ENCODE measurements at places on chromosomes 4 and X. TPM values are rescaled to one million over a fixed set of nuclear protein-coding genes. Genes with fewer than 3 reads are reported as not detected.

- no peak for DNase-seq
Observed at GRCh38 chr4:169582203-169582602, 30.2 kb downstream of the NEK1 start.

DNA sequence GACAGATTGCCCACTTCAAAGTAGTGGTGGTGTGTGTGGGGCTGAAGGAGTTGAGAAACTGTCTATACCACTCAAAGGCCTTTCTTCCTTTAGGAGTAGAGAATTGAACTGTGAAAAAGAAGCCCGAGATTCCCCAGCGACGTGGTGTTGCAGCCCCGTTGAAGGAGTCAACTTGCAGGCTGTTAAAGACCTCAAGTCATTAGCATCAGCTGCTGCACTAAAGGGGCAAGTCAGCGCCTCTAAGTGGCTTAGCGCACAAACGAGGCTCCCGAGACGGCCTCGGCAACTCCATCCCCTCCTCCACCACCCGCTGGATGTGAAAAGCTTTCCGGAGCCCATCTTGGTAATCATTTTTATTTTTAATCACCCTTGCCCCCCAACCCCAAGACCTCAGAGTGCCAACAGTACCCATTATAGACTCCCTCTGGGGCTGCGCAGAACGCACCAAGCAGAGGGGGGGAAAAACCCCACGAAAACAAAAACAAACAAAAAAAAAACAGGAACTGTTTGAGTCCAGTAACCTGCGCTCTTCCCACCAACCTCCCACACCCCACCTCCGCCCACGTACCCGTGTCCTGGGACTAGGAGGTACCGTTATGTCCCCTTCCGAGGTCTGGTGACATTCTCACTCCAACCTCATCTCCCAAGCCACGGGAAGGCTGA, 913 bp upstream of the PRDM8 start:
- DNase-seq = no peak

- DNase-seq = no peak
Observed at GRCh38 chrX:9678215-9678965, 87.3 kb downstream of the GPR143 start.

DNA sequence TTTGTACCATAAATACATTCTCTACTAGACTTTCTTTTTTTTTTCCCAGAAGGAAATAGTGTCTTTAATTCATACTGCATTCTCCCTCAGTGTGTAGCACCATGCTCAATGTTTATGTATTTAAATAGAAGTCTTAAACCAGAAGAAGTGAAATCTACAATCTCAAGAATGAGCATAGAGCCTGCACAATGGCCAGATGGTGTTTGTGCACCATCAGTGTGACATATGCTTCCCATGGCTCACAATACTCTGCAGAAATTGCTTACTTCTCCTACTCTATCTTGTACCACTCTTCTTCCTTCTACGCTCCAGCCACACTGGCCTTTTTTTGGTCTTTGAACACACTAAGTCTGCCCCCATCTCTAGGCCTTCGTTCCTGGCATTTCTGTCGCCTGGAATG, 2.6 kb upstream of the DOCK11 start:
- DNase-seq = no peak

- DNase-seq = no peak
Observed at GRCh38 chr4:119797238-119797894, 168.8 kb upstream of the PDE5A start.

GRCh38 chr4:62161446-62161845, 961.3 kb downstream of the ADGRL3 start:
- DNase-seq = no peak

GRCh38 chrX:135973025-135973547, 702 bp downstream of the MMGT1 start:
- DNase-seq = peak; percentile 5

GRCh38 chr4:40350627-40351227, 15.6 kb downstream of the CHRNA9 start:
- DNase-seq = no peak

- no peak for DNase-seq
Observed at GRCh38 chr4:160110891-160111290, 1008.0 kb downstream of the RAPGEF2 start.

GRCh38 chr4:184534511-184535391, 60.4 kb upstream of the IRF2 start:
- no peak for DNase-seq

DNA sequence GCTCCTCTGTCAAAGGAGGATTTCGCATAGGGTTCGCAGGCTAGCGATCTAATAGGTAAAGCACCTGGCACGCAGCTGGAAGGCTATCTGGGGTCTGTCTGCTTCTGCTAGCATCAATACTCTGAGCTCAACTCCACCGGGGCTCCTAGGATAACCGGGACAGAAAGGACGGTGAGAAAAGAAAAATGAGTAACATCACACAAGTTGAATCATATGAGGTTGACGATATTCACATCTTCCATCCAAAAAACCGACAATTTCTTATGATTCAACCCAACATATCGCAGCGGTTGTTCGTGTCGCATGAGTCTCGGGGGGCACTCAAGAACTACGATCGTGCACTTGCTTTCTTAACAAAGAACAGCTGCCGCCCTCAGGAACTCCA, 1.8 kb downstream of the PROM1 start:
- DNase-seq = no peak

GRCh38 chrX:140091125-140091886, 126.0 kb upstream of the CXorf66 start:
- DNase-seq = peak; percentile 27

GRCh38 chr4:48369771-48370170, 28.4 kb downstream of the SLAIN2 start:
- DNase-seq = no peak

DNA sequence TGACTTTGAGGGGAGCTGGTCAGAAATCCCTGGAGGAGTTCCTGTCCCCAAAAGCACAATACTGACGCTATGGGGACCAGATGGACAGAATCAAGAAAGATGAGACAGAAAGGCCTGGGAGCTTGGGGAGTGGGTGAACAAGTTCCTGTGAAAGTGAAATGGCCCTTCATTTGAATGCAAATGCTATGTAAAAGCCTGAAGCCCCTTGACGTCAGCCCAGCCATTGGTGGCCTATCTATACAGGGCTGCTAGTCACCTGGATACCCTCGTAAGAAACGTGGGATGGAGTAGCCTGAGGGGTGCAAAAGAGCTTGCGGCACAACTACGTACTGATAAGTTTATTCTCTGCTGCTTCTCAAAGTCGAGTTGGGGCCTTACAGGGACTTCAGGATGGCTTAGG, at the start of gene CDX4:
Gene CDX4 (plus strand): TSS at position 223 of the 400 bp plus-strand sequence. CDS start 201 bp downstream, outside the sequence.
- no peak for DNase-seq

- no peak for DNase-seq
Observed at GRCh38 chr4:99645638-99646037, 12.0 kb downstream of the C4orf54 start.

DNA sequence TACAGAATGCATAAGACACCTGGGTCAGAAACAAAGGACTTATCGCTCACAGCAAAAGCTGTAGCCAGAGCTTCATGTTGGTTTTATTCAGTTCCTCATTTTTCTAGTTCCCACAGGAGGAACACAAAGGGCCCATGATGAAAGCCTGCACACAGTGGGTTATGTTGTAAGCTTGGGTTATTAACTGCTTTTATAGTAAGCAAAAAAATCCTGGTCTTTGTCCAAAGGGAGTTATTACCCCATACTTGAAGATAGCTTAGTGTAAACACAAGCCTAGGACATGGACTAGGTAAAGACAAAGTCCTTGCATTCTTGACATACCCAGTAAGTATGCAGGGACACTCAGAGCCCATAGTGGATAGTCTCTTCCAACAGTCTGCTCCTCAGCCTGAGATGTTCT, 11.7 kb downstream of the BBS12 start:
- no peak for DNase-seq

GRCh38 chrX:72716766-72717165, 2.7 kb upstream of the PHKA1 start:
- DNase-seq = no peak

DNA sequence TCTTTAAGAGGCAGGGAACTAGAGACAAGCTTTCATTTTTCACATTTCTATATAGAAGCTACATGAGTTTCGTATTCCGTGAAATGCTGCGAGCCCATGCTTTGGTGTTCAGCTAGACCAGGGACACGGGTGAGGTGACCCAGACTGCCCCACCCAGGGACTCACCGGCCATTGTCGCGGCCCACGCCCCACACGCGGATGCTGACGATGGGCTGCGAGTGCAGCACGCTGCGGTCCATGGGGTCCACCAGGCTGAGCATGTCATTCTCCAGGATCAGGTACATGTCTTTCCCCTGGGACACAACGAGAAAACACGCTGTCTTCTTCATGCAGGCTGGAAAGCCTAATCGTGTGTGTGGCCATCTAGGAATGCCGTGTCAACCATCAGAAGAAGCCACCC, 140.4 kb downstream of the NSUN7 start:
- no peak for DNase-seq

DNA sequence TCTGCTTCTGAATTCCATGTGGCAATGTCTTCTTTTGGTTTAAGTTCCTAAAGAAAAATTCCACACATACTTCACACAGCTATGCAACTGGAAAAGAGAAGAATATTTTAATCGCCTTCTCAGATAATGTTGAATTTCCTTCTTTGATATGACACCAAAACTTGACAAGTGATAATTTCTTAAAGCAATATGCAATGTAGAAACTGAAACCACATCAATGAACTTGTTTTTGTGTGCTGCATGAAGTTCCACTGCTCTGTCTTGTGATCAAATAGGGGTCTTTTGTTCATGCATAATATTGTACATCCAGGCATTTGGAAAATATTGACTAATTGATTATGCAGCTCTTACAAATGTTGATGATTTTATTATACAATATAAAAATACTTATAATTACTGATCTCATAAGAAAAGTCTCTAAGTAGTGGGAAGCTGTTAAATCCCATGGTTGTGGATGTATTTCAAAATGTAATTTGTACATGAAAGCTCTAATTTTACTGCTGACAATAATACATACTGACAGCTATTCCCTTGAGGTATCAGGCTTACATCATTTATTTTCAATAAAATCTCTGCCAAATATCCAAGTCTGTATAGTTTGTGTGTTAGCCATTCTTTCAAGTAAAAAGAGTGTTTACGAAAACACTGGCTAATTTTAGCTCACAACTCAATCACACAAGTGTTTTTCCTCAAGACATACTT, 56.5 kb downstream of the AGA start:
- no peak for DNase-seq

- DNase-seq = no peak
Observed at GRCh38 chr4:53116954-53117353, 248.9 kb downstream of the SCFD2 start.

GRCh38 chr4:13986548-13986947, 359.0 kb upstream of the BOD1L1 start:
- DNase-seq = no peak

DNA sequence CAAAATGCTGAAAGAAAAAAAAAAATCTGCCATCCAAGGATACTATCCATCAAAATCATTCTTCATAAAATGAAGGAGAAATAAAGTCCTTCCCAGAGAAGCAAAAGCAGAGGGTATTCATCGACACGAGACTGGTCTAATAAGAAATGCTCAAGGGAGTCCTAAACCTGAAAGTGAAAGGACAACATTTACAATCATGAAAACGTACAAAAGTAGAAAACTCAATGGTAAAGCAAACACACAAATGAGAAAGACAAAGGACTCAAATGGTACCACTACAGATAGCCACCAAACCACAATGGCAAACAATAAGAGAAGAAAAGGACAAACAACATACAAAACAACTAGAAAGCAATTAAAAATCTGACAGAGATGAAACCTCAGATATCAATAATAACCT, 41.0 kb downstream of the CD99L2 start:
- DNase-seq = no peak

The PAGE2 gene
- not detected for total RNA-seq

The USP17L27 gene
- total RNA-seq = not detected

The SCFD2 gene
- 25.6 TPM for total RNA-seq

The PAGE5 gene
- total RNA-seq = not detected

The P2RY8 gene
- 0.16 TPM for total RNA-seq

The RHOXF1 gene
- not detected for total RNA-seq

The UCP1 gene
- total RNA-seq = not detected

The SULT1E1 gene
- 8.4 TPM for total RNA-seq

The FBXL5 gene
- 229 TPM for total RNA-seq

The ARHGEF6 gene
- total RNA-seq = 23.1 TPM
